NCI-H146 (cell line): ENCODE measurements at places on chromosomes 2 and 18.

GRCh38 chr2:64212801-64213321 lies 68.6 kb upstream of the PELI1 start:
- DNase-seq: no peak

DNA sequence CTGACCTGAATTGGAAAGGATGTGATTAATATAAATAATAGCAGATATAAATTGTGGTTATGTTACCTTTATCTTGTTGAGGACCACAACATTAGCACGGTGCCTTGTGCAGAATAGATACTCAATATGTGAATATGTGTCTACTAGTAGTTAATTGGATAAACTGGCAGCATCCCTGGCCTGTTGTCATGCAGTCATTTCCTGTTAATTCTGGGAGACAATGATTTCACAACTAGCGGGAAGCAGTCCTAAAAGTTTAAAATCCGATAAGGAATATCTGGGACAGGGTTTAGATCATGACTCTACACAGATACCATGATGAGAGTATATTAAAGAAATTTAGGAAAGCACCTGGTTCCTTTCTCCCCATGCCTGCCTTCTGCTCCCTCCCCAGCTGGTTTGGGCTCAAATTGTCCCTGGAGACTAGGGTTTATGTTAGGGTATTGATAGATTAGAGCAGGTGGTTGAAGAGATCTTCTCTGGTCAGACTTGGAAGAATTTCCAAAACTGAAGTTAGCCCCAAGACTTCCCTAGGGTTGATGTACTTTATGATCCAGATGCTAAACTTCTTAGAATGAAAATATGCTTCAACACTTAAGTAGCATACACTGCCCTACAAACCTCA lies 32.8 kb downstream of the CYBRD1 start:
- no peak for DNase-seq

GRCh38 chr2:27149570-27150405 lies 984 bp downstream of the TCF23 start:
- DNase-seq: no peak

- DNase-seq: no peak
Observed at GRCh38 chr2:43034921-43035320, 191.5 kb downstream of the ZFP36L2 start.

GRCh38 chr2:205590759-205591158 lies 91.5 kb upstream of the NRP2 start:
- DNase-seq: no peak

DNA sequence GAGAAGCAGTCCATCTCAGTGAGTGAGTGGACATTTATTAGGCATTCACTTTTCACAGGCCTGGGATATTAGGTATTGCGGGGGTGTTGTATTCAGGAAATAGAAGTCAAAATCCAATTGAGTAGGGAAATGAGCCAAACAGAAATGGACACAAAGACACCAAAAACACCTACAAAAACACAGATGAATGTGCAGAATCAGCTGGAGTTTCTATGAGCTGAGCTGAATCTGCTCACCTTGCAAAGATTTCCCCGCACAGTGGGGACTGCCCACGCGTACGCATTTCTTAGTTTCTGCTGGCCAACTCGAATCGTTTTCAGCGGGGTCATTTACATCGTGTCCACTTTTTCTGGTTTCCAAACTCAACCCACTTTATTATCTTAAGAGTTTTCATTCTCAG lies 160.0 kb downstream of the BCL2 start:
- DNase-seq: no peak

GRCh38 chr2:113178891-113179290 lies 5.1 kb downstream of the PSD4 start:
- DNase-seq: no peak

DNA sequence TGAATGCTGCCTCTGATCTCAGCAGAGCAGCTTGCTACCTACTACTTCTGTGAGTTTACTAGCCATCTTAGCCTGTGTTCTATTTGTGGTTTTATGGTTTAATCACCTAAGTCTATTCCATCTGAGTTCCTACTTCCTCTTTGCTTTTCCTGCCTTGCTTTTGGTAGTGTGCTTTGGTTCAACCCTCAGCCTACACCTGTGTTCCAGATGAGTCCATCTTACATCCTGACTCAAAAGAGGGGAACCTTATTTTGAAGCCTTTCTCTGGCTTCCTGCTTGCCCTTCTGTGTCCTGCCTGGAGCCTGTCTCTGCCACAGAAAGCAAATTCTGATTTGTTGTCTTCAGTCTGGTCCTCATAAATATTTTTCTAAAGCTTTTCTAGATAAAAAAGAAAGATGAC lies 530.3 kb upstream of the MEX3C start:
- no peak for DNase-seq

DNA sequence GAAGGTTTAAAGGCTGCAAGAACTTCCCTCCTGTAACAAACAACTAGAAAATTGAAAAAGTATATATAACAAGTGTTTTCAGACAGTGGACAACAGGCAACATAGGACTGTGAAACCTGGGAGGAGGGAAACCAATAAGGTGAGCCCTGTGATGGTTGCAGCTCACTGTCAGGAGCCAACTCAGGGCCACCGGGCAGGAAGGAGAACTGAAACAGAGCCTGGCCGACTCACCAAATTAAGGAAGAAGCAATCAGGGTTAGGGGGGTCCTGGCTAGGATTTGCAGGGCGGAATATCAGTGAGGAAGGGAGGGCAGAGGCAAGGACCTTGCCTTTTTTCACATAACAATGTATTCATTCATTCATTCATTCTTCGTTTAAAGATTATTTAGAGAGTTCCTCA lies 21.8 kb upstream of the CNRIP1 start:
- no peak for DNase-seq

GRCh38 chr18:59067873-59068272 lies 71.8 kb upstream of the SEC11C start:
- DNase-seq: peak; percentile 79

GRCh38 chr2:99863903-99864270 lies 278.5 kb downstream of the AFF3 start:
- no peak for DNase-seq

DNA sequence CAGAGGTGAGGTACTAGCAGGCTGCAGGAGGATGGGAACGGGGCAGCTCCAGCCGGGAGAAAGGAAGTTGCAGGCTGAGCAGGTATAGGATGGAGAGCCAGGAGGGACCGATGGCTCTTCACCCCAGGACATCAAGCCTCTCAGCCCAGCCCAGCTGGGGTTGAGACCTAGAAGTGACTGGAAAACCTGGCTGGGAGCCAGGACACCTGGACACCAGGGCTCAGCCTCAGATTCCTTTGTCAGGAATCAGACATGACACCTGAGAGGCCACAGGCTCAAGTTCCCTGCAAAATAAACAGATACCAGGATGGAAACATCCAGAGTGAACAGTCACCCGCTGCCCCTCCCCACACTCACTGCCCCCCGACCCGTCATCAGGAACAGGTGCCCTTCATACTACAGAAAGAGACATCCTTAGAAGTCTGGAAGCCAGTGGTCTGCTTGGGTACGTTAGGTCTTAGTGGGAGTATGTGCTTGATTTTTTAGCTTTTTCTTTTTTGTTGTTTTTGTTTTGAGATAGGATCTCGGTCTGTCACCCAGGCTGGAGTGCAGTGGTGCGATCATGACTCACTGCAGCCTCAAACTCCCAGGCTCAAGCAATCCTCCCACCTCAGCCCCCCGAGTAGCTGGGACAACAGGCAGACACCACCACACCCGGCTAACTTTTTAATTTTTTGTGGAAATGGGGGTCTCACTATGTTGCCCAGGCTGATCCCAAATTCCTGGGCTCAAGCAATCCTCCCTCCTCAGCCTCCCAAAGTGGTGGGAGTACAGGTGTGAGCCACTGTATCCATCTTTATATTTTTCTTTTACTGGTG lies 95.7 kb upstream of the STPG4 start:
- peak; percentile 97 for DNase-seq

DNA sequence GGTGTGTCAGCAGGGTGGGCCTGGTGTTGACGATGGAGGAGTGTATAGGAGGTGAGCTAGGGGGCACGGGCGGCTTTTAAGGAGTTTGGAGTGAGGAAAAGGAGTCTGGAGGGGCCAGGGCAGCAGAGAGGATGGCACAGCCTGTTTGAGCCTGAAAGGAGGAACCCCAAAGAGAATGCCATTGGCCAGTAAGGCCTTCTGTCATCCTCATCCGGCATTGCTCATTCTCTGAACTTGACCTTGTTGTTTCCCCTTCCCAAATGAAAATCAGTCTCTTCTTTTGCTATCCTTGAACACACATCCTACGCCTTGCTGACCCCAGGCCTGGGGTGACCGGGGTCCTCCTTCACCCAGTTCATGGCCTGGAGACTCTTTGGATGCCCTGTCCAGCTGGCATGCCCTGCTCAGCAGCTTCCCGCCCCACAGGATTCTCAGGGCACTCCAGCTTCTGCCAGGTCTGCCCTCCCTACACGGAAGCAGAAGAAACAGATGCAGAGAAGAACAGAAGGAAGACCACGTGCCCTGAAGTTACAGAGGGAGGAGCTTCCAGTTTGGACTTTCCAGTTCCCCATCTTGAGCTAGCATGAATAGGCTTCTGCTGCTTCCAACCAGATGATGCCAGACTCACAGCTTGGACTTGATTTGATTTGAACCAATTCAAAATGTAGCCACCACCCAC lies 20.5 kb upstream of the KIF3C start:
- no peak for DNase-seq

DNA sequence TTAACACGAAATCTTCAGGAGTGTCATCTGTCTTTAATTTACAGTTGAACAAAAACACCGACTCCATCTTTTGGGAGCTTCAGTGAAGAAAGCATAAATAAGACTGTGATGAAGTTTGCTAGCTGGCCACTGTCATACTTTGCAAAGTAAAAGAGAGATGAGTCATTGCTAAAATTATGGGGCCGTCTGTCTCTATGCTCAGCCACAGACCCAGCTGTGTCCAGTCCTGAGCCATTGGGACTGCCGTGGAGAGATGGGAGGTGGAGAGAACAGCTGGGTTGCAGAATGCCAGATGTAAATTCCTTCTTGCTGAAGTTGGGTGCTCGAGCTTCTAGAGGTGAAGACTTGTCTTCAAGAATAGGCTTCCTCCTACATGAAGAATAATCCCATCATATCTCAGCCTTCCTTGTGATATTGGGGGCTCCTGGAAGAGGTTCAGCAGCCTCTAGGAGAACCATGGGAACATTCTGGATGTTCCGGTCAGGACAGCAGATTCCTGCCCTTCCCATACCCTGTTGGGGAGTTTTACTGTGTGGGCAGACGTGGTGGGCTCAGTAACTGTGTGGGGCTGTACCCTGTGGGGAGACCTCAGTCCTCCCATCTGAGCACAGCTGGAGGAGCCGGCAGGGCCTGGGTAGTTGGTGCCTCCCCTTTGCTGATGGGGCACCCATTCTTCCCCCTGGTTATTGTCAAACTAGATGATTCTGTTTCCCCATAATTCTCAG lies 71.1 kb downstream of the LDLRAD4 start:
- no peak for DNase-seq
